ENCODE measurements at places on chromosomes 5 and 9. TPM values are rescaled to one million over a fixed set of nuclear protein-coding genes. Genes with fewer than 3 reads are reported as not detected.

DYNC2I2 gene
- 76.4 TPM for polyA plus RNA-seq

INSL4 gene
- polyA plus RNA-seq, result not detected

SLC27A4 gene
- not detected for polyA plus RNA-seq

KCNIP1 gene
- polyA plus RNA-seq, result not detected

Measured in naive B cell (primary cell).